Neuronal stem cell (in vitro differentiated cells): ENCODE measurements at places on chromosomes 4 and X.

GRCh38 chrX:36974911-36975310, 33.3 kb upstream of the FAM47C start:
- DNase-seq, result no peak
- no peaks in the 10 kb centered on the region for H3K36me3 ChIP-seq
- H3K27ac ChIP-seq, result no peak overlapping the region
- H3K27me3 ChIP-seq, result no peaks in the 10 kb centered on the region
- no peaks in the 10 kb centered on the region for H3K4me1 ChIP-seq

DNA sequence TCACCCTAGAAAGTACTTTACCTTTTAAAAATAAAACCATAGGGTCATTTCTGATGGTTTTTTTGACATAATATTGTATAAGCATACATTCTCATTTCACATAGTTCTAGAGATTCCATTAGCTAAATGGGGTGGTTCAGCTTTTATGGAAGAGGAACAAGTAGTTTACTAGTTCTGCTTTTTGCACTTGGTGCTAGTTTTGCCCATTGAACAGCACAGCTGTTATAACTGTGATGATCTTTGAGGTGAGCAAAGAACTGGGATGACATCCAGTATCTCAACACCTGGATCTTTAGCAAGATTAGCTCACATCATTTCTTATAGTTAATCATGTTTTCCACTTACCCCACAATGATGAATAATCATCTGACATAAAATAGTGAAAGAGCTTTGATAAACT, 40.9 kb downstream of the MOB1B start:
- H3K4me1 ChIP-seq, result no peaks in the 10 kb centered on the region
- no peak for DNase-seq
- no peaks in the 10 kb centered on the region for H3K36me3 ChIP-seq
- no peak overlapping the region for H3K27ac ChIP-seq
- no peaks in the 10 kb centered on the region for H3K27me3 ChIP-seq
- no peak overlapping the region for H3K4me3 ChIP-seq

GRCh38 chrX:101686574-101686973, 26.9 kb upstream of the ARMCX2 start:
- no peaks in the 10 kb centered on the region for H3K4me1 ChIP-seq
- H3K27me3 ChIP-seq, result no peaks in the 10 kb centered on the region
- no peak overlapping the region for H3K27ac ChIP-seq
- DNase-seq, result no peak

DNA sequence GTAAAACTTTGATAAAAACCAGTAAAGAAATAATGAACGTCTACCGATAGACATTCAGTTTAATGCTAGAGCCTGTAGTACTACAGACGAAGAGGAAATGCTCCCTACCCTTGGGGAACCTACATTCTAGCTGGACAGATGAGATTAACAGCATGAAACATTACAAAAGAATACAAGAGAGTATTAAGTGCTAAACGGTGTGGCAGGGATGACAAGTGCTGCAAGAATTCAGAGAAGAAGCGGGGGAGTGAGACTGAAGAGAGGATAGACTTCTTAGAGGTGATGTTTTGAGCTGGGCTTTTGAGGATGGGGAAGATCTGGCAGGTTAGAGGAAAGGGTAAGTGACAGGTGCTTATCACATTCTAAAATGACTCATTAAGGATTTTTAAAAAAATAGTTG, 52.6 kb upstream of the ESX1 start:
- H3K4me1 ChIP-seq, result no peaks in the 10 kb centered on the region
- H3K4me3 ChIP-seq, result no peak overlapping the region
- H3K27ac ChIP-seq, result no peak overlapping the region
- no peaks in the 10 kb centered on the region for H3K27me3 ChIP-seq
- no peaks in the 10 kb centered on the region for H3K36me3 ChIP-seq

GRCh38 chr4:154415313-154415712, 76.3 kb downstream of the DCHS2 start:
- no peak for DNase-seq
- no peak overlapping the region for H3K27ac ChIP-seq
- no peaks in the 10 kb centered on the region for H3K36me3 ChIP-seq
- peaks cover 1% of the 10 kb centered on the region for H3K4me1 ChIP-seq

DNA sequence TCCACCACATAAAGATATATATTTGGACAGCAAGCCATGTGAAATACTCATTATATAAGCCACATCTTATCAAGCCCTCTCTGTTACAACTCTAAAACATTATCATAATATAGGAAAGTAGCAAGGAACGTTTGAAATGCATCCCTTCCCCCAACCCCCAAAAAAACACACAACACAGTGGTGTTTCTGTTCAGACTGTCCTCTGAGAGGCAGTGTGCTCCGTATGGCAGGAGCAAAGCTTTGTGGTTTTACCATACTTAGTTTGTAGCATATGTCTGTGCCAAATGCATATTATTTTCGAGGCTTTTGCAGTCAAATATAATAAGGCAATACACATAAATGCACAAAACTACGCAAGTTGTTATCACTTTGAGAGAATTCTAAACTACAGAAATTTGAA, 194.2 kb downstream of the RAPGEF2 start:
- H3K27ac ChIP-seq, result no peak overlapping the region
- no peaks in the 10 kb centered on the region for H3K27me3 ChIP-seq
- no peak for DNase-seq

DNA sequence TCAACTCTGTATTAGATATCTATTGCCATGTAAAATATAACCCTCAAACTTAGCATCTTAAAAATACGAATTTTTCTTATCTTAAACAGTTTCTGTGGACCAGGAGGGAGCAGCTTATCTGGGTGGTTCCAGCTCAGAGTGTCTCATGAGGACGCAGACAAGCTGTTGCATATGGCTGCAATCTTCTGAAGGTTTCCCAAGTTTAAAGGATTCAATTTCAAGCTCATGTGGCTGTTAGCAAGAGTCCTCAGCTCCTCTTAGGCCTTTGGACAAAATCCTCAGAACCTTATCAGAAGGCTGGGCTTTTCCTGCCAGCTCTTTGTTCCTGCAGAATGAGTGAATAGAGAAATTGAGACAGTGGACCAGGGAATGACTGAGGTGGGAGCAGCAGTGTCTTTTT, 2.8 kb upstream of the CTSO start:
- no peak overlapping the region for H3K4me3 ChIP-seq
- H3K4me1 ChIP-seq, result no peaks in the 10 kb centered on the region
- no peak overlapping the region for H3K27ac ChIP-seq
- H3K36me3 ChIP-seq, result no peaks in the 10 kb centered on the region
- H3K27me3 ChIP-seq, result no peaks in the 10 kb centered on the region

DNA sequence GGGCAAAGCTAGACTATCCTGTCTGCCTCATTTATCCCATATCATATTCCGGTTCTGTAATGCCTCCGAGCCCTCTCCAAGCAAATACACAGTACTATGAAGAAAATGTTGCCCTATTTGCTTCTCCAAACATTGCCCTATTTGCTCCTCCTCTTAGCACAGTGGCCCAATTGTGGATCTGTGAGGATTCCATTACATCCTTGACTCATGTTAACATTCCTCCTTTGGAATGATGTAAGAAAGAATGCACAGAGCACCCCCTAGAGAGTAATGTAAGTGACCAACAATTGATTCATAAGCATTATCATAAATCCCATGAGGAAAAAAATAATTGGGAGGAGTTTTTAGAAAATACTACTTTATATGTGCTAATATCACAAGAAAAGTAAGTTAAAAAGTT, 11.3 kb upstream of the BTC start:
- H3K27me3 ChIP-seq, result no peaks in the 10 kb centered on the region
- H3K4me1 ChIP-seq, result no peaks in the 10 kb centered on the region
- no peak overlapping the region for H3K27ac ChIP-seq
- no peaks in the 10 kb centered on the region for H3K36me3 ChIP-seq

GRCh38 chr4:125826801-125827695, 512.3 kb downstream of the FAT4 start:
- H3K4me1 ChIP-seq, result peaks cover 2% of the 10 kb centered on the region
- DNase-seq, result no peak
- H3K36me3 ChIP-seq, result no peaks in the 10 kb centered on the region

GRCh38 chr4:176013476-176014247, 52.0 kb upstream of the WDR17 start:
- H3K4me1 ChIP-seq, result no peaks in the 10 kb centered on the region
- no peak overlapping the region for H3K27ac ChIP-seq
- H3K27me3 ChIP-seq, result no peaks in the 10 kb centered on the region
- H3K4me3 ChIP-seq, result no peak overlapping the region
- DNase-seq, result no peak

GRCh38 chrX:13092455-13092941, 48.1 kb upstream of the FAM9C start:
- peaks cover 9% of the 10 kb centered on the region for H3K4me1 ChIP-seq
- DNase-seq, result no peak
- H3K27ac ChIP-seq, result no peak overlapping the region

DNA sequence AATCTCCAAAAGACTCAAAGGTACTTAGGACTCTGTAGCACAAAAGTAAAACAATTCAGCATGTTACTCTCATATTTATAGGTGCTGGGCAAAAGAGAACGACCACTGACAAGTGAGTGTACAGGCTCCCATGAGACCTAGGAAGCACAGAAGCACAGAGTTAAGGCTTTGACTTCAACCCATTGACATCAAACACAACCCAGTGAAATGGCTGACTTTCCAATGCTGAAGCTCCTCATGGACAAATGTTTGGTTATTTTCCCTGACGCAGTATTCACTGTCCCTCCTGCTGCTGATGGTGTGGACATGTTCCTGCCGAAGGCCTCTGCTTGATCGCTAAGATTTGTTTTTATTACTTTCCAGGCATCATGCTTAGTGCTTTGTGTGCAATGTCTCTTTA, 148.7 kb downstream of the TSPAN5 start:
- H3K27me3 ChIP-seq, result no peaks in the 10 kb centered on the region
- no peak for DNase-seq
- peaks cover 12% of the 10 kb centered on the region for H3K4me1 ChIP-seq
- peak overlapping the region; percentile 23 for H3K27ac ChIP-seq
- no peaks in the 10 kb centered on the region for H3K36me3 ChIP-seq

GRCh38 chr4:134722306-134722705, 520.7 kb upstream of the PABPC4L start:
- DNase-seq, result no peak
- H3K36me3 ChIP-seq, result no peaks in the 10 kb centered on the region
- no peak overlapping the region for H3K4me3 ChIP-seq
- no peaks in the 10 kb centered on the region for H3K4me1 ChIP-seq
- H3K27me3 ChIP-seq, result no peaks in the 10 kb centered on the region
- H3K27ac ChIP-seq, result no peak overlapping the region
